ENCODE measurements at places on chromosomes 16 and 17. TPM values are rescaled to one million over a fixed set of nuclear protein-coding genes. Genes with fewer than 3 reads are reported as not detected.

Gene QRICH2
- total RNA-seq, result 0.92 TPM

Gene MEOX1
- total RNA-seq, result 1.1 TPM

Gene ST6GALNAC2
- total RNA-seq, result 0.30 TPM

Gene CNEP1R1
- 16.7 TPM for total RNA-seq

Gene CCDC200
- not detected for total RNA-seq

Gene HSD17B2
- total RNA-seq, result 7.0 TPM

Gene PTX4
- total RNA-seq, result not detected

Gene KIF19
- total RNA-seq, result not detected

Gene WNK4
- not detected for total RNA-seq

Gene RAP1GAP2
- total RNA-seq, result 4.1 TPM

All from MG63 (cell line).